ENCODE measurements at places on chromosomes 1 and 21. TPM values are rescaled to one million over a fixed set of nuclear protein-coding genes. Genes with fewer than 3 reads are reported as not detected.

PATJ gene
- 83.2 TPM for total RNA-seq

ANKRD65 gene
- total RNA-seq: 3.2 TPM

RXFP4 gene
- not detected for total RNA-seq

GRCh38 chr1:215878843-215879242, 311.7 kb downstream of the KCTD3 start:
- no peak for DNase-seq

DNA sequence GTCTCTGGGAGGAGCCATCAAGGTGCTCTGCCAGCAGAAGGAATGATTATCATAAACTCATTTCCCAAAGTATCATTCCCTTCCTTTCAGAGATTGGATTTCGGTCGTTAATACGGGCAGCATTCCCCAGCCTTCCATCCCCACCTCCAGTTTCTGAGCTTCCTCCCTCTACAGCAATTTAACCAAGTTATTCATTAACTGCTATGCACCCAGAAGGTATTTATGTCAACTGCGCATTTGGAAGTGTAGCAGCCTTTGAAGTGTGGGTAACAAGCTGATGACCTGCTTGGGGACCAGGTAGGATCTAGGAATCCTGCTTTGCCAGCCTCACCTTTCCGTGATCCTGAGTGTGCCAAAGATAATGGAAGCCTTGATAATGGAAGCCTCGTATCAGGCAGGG, 172.4 kb upstream of the IGSF21 start:
- DNase-seq: no peak

DNA sequence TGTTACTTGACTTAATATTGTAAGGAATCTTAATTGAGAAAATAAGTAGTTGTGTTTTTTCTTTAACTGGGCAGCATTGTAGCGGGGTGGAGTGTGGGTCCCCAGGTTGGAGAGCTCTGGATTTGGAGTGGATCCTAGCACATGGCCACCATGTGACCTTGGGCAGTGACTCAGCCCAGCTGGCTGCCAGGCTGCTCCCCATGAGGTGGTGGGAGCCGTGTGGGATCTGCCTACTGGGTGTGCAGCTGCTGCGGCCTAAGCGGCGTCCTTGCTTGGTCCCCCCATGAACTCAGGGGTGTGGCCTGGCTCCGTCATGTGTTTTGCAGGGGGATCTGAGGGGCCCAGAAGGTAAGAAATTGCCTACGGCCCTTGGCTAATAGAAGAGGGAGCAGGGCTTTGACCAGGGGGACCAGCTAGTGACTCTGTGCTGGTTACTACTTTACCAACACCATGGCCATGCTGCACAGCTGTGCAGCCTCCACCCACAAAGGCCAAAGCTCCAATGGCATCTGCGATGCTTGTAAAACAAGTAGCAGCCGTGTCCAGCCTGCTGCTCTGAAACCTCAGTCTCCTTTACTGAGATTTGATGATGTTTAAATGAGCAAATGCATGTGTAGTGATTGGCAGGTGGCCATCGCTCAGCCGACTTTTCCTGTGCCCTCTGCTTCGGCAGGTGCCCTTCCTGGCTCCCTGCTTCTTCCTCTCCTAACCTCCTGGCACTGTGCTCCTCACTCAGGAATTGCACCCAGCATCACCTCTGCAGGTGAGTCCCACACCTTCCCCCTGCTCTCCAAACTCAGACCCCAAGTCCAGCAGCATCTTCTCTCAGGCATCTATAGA, 68.3 kb downstream of the ADARB1 start:
- DNase-seq: no peak

DNA sequence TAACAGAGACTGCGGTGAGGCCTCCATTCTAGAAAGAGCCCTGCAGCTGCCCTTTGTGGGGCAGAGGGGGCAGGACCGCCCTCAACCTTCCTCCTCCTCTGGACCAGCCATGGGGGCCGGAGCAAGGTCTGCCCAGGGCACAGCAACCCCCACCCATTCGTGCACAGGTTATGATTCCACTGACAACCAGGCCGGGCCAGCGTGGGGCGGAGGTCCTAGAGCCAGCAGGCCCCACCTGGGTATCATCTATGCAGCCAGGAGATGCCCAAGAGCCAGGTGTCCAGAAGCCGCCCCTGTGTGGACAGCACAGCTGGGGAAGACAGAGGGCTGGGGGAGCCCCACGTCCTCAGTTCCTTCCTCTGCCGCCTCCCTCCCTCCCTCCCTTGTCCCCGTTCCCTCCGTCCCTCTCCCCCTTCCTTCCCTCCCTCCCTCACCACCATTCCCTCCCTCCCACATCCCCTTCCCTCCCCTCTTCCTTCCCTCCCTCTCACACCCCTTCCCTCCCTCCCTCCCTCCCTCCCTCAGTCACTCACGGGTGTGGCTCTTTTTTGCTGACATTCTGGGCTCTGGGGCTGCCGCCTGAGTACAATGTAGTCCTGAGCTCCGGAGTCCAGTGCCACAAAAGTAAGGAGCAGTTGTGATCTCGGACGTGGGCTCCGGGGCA, 12.3 kb downstream of the RNF223 start:
- DNase-seq: no peak

DNA sequence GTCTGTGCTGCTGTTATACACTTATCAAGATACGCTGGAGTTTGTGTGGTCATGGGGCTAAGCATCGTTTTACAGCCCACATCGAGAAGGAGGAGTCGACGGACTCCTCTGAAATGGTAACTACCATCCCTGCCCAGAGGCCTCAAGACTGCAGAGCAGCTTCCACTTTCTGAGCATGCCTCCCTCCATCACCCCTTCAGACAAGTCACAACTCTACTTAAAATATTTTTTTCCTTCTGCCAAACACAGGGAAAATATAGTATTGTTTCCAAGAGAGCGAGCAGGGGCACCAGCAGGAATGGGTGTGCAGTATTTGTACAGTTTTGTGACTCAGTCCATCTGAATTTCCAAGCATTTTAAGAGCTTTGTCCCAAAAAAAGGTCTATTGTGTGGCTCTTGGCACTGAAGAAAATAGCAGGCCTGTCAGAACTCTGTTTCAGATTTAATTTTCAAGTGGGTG, 14.1 kb downstream of the EVA1C start:
- no peak for DNase-seq

DNA sequence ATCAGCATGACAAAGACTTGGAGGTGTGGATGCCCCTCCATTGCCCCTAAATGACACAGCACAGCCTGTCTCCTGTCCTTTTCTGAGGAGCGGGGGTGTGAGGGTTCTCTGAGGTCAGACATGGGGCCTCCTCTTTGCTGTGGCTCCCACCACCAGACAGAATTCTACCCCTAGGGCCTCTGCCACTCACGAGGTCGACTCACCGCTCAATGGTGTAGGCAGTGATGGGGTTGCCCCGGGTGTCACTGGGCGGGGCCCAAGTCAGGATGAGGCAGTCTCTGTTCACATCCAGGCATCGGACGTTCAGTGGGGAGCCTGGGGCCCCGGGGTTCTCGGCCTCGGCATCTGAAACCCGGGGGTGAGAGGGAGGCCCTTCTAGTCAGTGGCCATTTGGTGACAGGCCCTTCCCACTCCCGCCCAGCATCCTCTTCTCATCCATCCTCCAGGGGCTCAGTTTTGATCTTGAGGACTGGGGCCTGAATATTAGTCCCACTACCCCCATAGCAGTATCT, 19.9 kb downstream of the MYOM3 start:
- no peak for DNase-seq

- no peak for DNase-seq
Observed at GRCh38 chr1:26536521-26536920, 7.0 kb downstream of the RPS6KA1 start.

- no peak for DNase-seq
Observed at GRCh38 chr1:110319332-110320167, 19.6 kb upstream of the RBM15 start.

GRCh38 chr1:54325284-54325683, 80.9 kb downstream of the SSBP3 start:
- DNase-seq: no peak

All from vagina (tissue), 2 donors.